ENCODE measurements at places on chromosomes 4 and X.

DNA sequence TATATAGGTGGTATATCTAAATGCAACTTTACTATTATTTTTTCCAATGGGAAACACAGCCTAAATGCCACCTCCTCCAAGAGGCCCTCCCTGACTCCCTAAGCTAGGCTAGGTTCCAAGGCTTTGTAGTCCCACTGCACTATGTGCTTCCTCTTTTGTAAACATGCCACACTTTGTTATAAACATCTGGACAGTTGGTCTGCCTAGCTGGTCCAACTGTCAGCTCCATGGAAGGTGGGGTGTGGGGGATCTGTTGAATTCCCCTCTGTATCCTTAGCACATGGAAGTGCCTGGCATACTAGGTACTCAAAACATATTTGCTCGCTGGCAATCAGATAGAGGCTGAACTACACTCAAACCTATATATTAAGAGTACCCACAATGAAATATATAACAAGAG, 63.4 kb downstream of the SLC9A7 start:
- no peak for DNase-seq

GRCh38 chrX:3244955-3245354, 101.5 kb downstream of the MXRA5 start:
- no peak for DNase-seq

DNA sequence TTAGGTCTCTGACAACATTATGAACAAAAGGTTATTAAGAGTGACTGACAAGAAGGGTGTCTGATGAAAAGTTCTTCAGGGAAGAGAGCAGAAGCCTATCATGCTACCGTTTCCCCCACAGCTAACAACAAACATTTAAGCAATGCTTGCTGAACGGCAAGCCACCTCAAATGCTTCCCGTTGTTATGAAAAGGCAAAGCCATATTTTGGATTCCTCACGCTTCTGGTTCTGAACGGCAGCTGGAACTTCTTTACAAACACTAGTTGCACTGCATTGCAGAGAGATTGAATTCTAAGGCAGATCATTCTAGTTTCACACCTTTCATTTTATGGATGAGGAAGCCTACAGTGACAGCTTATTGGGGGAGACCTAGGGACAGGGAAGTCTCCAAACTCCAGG, 48.6 kb upstream of the NAP1L5 start:
- DNase-seq: no peak

DNA sequence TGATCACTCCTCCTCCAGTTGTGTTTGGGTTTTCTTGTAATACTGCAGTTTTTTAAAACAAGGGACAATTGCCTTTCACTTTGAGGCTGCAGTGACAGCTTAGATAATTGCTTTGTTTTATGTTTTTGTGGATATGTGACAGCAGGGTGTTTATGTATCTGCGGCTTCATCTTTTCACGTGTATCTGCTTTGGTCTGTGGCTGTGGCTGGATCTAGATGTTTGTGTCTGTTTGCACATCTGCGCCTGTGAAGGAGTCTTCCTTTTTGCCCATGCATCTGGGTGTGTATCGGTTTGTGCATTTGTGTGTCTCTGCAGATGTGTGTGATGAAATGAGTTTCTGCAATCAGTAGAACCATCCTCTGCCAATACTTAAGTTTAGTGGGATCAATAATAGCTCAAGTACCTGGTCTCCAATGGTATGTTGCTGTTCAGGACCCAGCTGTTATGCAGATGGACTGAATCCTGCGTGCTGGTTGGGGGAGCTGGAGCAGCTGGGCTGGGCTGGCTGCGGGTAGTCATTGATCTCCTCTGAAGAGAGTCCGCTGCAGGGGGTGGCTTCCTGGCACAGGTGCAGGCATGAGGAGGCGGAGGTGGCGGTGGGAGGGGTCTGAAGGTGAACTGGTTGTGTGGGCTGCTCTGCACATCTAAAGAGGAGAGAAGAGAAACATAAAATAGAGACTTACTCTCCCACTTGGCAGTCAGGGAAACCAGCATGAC, 390.3 kb downstream of the SH2D1A start:
- DNase-seq: peak; percentile 76

GRCh38 chrX:96838537-96838936, 45.2 kb upstream of the RPA4 start:
- no peak for DNase-seq

GRCh38 chrX:7216981-7217587, 69.1 kb upstream of the PUDP start:
- no peak for DNase-seq

DNA sequence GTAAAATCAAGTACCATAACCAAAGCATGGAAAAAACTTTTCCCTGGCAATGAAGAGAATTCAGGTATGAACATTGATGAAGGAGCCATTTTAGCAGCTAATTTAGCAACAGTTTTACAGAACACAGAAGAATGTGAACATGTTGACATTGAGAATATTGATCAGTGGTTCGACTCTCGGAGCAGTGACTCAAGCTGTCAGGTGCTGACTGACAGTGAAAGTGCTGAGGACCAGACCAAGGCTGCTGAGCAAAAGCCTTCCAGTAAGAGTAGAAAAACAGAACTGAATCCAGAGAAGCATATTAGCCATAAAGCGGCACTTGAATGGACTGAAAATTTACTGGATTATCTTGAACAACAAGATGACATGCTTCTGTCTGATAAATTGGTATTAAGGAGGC, 2.8 kb downstream of the TIGD2 start:
- DNase-seq: no peak

- DNase-seq: no peak
Measured at GRCh38 chr4:166518776-166519175, 645.7 kb downstream of the TLL1 start.

DNA sequence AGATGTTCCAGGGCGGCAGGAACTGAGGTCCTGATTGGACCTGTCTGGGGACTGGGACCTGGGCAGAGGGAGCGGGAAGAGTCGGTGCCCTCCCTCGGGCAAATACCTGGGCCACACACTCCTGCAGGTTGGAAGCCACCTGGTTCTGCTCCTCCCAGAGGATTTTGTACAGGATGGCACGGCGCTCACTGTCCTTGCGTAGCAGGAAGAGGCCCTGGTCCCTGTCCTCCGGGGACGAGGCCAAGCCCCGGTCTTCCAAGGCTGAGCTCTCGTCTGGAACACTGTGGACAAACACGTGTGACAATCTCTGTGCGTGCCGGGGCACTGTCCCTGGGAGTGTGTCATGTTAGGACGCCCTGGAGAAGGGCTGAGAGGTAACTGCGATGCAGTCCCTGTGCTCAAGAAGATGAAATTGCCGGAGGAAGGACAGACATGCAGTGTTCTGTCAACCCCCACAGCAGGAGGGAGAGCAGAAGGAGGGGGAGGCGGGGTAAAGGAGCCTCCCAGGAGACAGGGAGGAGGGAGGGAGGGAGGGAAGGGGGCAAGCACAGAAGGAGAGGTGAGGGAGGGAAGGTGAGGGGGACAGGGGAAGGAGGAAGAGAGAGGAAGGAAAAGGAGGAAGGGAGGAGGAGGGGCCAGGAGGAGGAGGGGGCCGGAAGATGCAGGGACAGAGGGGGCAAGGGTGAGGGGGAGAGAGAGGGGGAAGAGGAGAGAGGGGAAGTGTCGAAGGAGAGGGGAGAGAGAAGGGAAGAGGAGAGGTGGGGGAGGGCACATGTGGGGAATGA, 29.0 kb downstream of the PDHA1 start:
- DNase-seq: peak; percentile 15

DNA sequence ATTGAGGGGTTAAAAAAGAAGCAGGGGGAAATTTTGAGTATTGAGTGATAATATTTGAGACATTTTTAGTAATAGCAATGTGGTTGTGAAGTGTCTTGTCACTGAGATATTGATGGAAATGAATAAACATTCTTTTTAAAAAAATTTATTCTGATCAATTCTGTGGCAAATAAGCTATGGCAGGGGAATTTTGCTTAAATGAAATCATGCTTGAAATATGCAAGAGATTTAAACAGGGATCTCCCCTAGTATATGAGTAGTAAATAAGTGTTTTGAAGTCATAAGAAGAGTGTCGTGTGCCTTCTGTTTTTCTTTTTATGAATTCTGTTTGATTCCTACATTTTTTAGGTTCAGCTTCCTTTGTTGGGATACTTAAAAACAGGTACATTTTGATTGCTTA, 23.2 kb downstream of the IL15 start:
- no peak for DNase-seq

DNA sequence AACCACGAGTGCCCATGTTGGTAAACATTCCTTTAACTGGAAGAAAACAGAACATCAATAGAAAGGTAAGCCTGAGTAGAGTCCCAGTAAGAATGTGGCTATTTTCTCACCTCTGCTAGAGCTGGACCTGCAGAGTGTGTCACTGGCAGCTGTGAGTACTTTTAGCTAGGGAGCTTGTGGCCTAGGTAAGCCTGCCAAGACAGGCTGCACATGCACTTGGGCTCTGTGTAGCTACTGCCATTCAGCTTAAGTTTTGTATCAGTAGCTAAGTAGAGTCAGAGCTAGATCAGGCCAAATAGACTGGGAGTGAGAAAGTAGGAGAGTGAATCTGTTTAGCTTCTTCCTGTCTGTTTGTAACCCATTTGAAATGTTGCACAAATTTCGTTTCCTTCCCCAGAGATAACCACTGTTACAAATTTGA, 35.3 kb downstream of the RBPJ start:
- DNase-seq: no peak

DNA sequence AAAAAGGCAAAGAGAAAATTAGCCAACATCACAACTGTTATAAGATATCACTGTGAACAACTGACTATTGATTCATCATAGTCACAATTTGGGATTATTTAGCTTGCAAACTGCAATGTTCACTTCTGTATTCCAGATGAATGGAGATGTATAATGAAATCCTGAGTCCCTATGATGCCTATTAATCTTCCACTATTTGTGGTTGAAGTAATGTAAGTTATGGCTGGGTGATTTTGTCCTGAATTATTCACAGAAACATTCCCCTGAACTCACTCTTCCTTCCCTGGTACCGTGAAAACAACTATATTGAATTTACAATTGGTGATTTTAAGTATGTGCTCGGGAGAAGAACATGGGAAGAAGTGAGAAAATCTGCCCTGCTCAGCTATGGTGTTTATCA, 50.8 kb upstream of the NPFFR2 start:
- no peak for DNase-seq

- DNase-seq: no peak
Measured at GRCh38 chr4:54372951-54373350, 143.9 kb downstream of the PDGFRA start.

GRCh38 chr4:37968747-37969146, 8.5 kb downstream of the PTTG2 start:
- no peak for DNase-seq

DNA sequence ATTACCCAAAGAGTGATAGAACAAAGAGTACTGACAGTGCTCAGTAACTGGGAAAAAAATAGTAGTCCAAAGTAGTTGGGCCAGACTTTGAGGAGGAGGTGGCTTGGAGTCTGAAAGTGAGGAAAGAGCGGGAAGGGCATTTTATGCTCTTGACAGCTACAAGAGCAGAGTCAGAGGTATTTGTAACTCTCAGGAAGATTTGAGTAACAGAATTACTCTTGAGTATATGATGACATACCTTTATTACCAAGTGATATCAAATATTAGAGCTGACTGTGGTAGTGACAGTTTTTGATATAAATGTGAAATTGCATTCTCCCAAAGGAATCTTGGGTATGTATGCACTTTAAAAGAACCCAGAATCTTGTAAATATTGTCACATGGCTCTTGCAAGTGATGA, 2.2 kb downstream of the SLAIN2 start:
- no peak for DNase-seq

DNA sequence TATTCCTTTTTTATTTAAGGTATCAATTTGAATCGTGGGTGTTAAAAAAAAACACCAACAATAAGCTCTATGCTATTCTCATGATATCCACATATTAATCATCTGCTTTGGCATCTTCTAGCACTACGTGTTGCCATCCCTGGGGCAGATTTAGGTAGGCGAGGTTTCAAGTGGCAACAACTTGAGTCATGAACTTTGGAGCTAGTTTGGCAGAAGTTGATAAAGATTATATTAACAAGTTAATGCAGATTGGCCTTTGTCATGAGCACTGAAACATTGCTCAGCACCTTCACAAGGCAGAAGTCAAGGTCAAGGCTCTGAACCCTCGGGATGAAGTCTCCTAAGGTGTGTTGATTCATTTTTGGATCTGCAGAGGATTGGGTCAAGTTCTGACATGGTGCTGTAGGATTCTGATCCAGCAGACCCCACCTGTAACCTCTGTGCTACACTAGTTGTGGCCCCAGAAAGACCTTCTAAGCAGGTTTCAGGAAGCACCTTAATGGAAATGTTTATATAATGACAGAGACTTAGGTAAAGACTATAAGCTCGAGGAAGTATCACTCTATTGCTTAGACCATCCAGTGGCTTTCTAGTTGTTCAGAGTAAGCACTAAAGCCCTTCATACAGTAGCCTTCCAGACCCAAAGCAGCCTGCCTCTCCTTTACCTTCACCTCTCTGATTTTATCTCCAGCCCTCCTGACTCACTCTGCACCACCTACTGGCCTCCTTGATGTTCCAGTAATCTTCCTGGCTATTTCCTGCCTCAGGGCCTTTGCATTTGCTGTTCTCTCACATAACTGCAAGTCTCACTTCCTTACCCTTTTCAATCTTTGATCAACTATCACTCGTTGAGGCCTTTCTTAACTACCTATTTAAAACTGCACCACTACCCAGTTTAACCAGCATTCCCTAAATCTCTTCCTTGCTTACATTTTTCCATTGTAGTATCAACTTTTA, 117.0 kb upstream of the SLC4A4 start:
- no peak for DNase-seq

- peak; percentile 20 for DNase-seq
Measured at GRCh38 chr4:77820649-77821561, 1.7 kb upstream of the CNOT6L start.

DNA sequence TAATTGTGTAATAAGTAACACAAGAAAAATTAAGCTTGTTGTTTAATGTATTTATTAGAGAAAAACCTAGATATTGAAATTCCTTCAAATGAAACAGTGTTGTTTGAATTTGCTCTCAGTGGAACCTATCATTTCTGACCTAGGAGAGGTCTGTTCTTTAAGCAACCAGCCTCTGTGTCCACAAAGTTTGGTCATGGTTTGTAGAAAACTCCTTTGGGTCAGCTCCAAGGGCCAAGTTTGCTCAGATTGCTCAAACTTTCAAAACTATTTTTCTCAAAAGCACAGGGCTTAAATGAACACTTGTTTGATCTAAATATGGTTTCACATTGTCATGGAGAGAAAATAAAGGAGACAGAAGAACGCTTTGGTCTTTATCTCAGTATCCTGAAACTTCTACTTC, 29.6 kb upstream of the RPL34 start:
- DNase-seq: no peak

DNA sequence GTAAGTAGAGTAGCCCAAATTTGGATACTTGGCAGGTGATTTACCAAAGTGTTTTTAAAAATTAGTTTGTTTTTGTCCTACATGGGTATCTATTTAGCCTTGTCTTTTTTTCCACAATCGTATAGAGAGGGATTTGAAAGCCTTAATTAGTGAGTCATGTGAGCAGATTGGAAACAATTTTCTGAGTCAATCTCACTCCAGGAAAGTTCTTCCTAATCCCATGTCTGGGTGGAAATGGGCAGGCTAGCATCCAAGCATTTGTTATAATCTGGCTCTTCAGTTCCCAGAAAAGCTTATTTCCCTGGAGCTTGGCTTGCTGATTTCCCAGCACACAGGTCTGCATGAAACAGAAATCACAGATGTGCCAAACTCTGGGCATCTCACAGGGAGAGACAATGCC, 426.9 kb upstream of the BOD1L1 start:
- no peak for DNase-seq
